ENCODE measurements at places on chromosomes 1 and 21. TPM values are rescaled to one million over a fixed set of nuclear protein-coding genes. Genes with fewer than 3 reads are reported as not detected.

The TMEM201 gene
- 20.3 TPM for polyA plus RNA-seq

The B3GALT5 gene
- 0.37 TPM for polyA plus RNA-seq

The EPHA10 gene
- polyA plus RNA-seq = not detected

The DRAXIN gene
- 0.26 TPM for polyA plus RNA-seq

The TRIM67 gene
- polyA plus RNA-seq = 0.05 TPM

The SLC26A9 gene
- polyA plus RNA-seq = 0.05 TPM

The TTC39A gene
- polyA plus RNA-seq = 5.0 TPM

The PCBP3 gene
- 0.81 TPM for polyA plus RNA-seq

The EDARADD gene
- polyA plus RNA-seq = 0.19 TPM

The TMEM125 gene
- polyA plus RNA-seq = not detected

The SPATA17 gene
- polyA plus RNA-seq = 2.3 TPM

The FCRL4 gene
- not detected for polyA plus RNA-seq

The CCT3 gene
- polyA plus RNA-seq = 187 TPM

The MAP3K21 gene
- 0.27 TPM for polyA plus RNA-seq

The NUDT4B gene
- polyA plus RNA-seq = not detected

The TRIM45 gene
- polyA plus RNA-seq = 19.6 TPM

The LDLRAP1 gene
- 14.5 TPM for polyA plus RNA-seq

The CENPS gene
- 7.9 TPM for polyA plus RNA-seq

The RPS8 gene
- 2,950 TPM for polyA plus RNA-seq

The KIAA1614 gene
- 16.8 TPM for polyA plus RNA-seq

The PTPRC gene
- polyA plus RNA-seq = 6.9 TPM

The DDR2 gene
- 34.6 TPM for polyA plus RNA-seq

The PHLDA3 gene
- polyA plus RNA-seq = 23.5 TPM

The AMIGO1 gene
- polyA plus RNA-seq = 14.8 TPM

The PLEKHA6 gene
- 12.7 TPM for polyA plus RNA-seq

The ATP1A2 gene
- polyA plus RNA-seq = 87.0 TPM

The LRRC7 gene
- 18.9 TPM for polyA plus RNA-seq

The GNB1 gene
- polyA plus RNA-seq = 164 TPM

The CELA3B gene
- polyA plus RNA-seq = not detected

The NR1I3 gene
- 1.1 TPM for polyA plus RNA-seq

The TNFRSF18 gene
- polyA plus RNA-seq = 4.1 TPM

The OR2T4 gene
- polyA plus RNA-seq = not detected

The TTC3 gene
- polyA plus RNA-seq = 107 TPM

The MSH4 gene
- polyA plus RNA-seq = 0.67 TPM

The NUF2 gene
- 7.7 TPM for polyA plus RNA-seq
